ENCODE measurements at places on chromosomes 2 and 18. TPM values are rescaled to one million over a fixed set of nuclear protein-coding genes. Genes with fewer than 3 reads are reported as not detected.

GRCh38 chr2:233410196-233410760 is 56.0 kb downstream of the DGKD start:
- no peak for DNase-seq
- peak overlapping the region; percentile 2 for H3K4me3 ChIP-seq
- no peaks in the 10 kb centered on the region for H3K27me3 ChIP-seq
- H3K4me1 ChIP-seq: peaks cover 65% of the 10 kb centered on the region
- H3K36me3 ChIP-seq: peaks cover 32% of the 10 kb centered on the region

AOX1 gene
- 0.83 TPM for total RNA-seq

SPHKAP gene
- not detected for total RNA-seq

CRACDL gene
- total RNA-seq: 0.79 TPM

NT5DC4 gene
- 1.2 TPM for total RNA-seq

- H3K4me1 ChIP-seq: no peaks in the 10 kb centered on the region
- no peaks in the 10 kb centered on the region for H3K27me3 ChIP-seq
- no peaks in the 10 kb centered on the region for H3K36me3 ChIP-seq
- DNase-seq: no peak
- H3K27ac ChIP-seq: no peak overlapping the region
- H3K4me3 ChIP-seq: no peak overlapping the region
Observed at GRCh38 chr2:80392441-80392840, 87.9 kb upstream of the LRRTM1 start.

DNA sequence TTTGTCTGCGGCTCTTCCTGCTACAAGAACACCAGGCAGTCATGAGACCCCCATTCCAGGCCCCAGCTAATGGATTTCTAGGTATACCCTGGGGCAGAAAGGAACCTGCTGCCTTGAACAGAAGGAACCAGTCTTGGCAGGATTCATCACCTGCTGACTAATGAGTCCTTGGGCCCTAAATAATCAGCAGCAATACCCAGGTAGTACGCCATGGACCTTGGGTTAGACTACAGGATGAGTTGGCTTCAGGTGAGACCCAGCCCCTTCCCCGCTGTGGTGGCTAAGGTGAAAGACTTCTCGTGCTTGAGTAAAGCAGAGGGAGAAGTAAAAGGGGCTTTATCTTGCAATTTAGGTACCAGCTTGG is 105.0 kb downstream of the SPIRE1 start:
- peaks cover 2% of the 10 kb centered on the region for H3K36me3 ChIP-seq
- peaks cover 6% of the 10 kb centered on the region for H3K27me3 ChIP-seq
- H3K4me3 ChIP-seq: no peak overlapping the region
- H3K27ac ChIP-seq: no peak overlapping the region

PARD6G gene
- total RNA-seq: not detected

- no peaks in the 10 kb centered on the region for H3K36me3 ChIP-seq
- no peak overlapping the region for H3K4me3 ChIP-seq
Observed at GRCh38 chr2:110816404-110817365, 84.3 kb downstream of the ACOXL start.

DNA sequence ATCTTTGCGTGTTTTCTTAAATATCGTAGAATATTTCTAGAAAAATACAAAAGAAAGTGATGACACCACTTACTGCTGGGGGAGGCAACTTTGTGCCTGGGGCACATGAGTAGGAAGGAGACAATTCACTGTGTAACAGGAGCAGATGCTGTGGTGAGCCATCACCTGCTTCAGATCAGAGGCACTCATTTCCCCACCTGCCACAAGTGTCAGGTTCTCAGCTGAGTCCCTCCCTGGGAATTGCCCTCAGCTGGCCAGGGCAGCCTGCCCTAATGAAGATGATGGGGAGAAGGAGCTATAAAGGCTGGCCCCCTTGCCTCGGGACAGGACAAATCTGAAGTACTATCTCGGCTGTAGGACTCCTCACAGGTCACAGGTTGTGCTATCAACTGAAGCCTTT is 322.8 kb downstream of the STK39 start:
- DNase-seq: no peak
- H3K27ac ChIP-seq: no peak overlapping the region
- H3K27me3 ChIP-seq: no peaks in the 10 kb centered on the region

DNA sequence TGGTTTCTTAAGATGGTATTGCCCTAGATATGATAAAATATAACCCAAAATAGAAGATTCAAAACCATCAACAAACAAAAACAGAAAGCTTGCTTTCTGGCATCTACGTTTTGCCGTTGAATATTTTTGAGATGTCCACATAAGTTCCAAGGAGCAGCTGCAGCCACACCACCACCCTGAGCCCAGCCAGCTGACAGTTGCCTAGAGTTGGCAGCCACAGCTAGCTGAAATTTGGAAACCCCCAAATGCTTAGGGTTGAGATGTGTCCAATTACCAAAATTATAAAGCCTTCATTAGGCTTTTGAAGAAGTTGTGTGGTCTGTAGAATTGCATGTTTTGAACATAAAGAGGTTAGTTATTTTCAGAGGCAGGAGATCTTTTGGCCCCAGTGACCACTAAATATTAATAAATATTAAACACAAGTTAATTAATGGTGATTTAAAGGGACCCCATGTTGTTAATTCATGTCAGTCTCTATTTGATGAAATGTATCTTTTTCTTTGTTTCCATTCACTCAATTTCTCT is 118.1 kb upstream of the DTNA start:
- H3K27me3 ChIP-seq: no peaks in the 10 kb centered on the region
- no peaks in the 10 kb centered on the region for H3K4me1 ChIP-seq
- H3K36me3 ChIP-seq: no peaks in the 10 kb centered on the region
- no peak overlapping the region for H3K4me3 ChIP-seq
- DNase-seq: no peak

PLB1 gene
- 1.9 TPM for total RNA-seq

DNA sequence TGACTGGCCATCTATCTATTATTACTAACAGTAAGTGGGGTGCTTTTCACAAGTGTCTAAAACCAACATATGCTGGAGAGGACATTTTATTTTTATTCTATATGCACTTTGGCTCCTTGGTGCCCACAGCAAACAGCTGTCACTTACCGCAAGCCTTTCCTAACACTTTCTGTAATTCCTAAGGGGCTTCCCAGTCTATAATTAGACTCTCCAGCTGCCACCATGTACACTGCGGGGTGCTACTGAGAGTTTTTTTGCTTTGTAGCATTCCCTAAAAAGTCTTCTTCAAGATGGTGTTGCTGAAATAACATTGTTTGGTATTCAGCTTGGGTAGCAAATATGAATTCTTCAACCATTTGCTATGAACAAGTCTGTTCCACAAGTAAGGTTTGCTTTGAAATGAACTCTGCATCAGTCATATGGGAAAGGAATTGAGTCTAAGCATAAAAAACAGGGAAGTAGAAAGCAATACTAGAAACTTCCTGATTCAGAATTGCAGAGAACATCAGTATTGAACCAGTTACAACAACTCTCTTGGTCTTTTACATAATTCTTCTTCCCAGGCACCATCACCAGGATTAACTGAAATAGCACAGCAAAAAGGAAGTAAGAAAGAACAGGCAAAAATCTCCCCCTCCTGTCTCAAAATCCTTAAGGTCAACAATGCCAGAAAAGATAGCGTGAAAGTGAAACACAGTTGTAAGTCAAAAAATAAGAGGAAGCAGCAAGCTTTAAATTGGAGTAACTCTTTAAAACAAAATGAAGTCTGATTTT is 28.6 kb downstream of the EPB41L3 start:
- no peak for DNase-seq
- no peaks in the 10 kb centered on the region for H3K36me3 ChIP-seq
- no peak overlapping the region for H3K4me3 ChIP-seq
- no peak overlapping the region for H3K27ac ChIP-seq

- DNase-seq: no peak
- no peak overlapping the region for H3K27ac ChIP-seq
- no peak overlapping the region for H3K4me3 ChIP-seq
- H3K36me3 ChIP-seq: no peaks in the 10 kb centered on the region
- H3K4me1 ChIP-seq: no peaks in the 10 kb centered on the region
- no peaks in the 10 kb centered on the region for H3K27me3 ChIP-seq
Observed at GRCh38 chr2:189952536-189953109, 109.9 kb downstream of the MSTN start.

- H3K27ac ChIP-seq: no peak overlapping the region
- peaks cover 12% of the 10 kb centered on the region for H3K27me3 ChIP-seq
- no peak for DNase-seq
- peaks cover 5% of the 10 kb centered on the region for H3K4me1 ChIP-seq
Observed at GRCh38 chr2:64401529-64401880, 52.5 kb upstream of the LGALSL start.

All from activated T-cell treated with anti-CD3 and anti-CD28 coated beads, Interleukin-2, amount 50 U/mL, for 72 hours (primary cell).